ENCODE measurements at places on chromosomes 2 and 18. TPM values are rescaled to one million over a fixed set of nuclear protein-coding genes. Genes with fewer than 3 reads are reported as not detected.

DNA sequence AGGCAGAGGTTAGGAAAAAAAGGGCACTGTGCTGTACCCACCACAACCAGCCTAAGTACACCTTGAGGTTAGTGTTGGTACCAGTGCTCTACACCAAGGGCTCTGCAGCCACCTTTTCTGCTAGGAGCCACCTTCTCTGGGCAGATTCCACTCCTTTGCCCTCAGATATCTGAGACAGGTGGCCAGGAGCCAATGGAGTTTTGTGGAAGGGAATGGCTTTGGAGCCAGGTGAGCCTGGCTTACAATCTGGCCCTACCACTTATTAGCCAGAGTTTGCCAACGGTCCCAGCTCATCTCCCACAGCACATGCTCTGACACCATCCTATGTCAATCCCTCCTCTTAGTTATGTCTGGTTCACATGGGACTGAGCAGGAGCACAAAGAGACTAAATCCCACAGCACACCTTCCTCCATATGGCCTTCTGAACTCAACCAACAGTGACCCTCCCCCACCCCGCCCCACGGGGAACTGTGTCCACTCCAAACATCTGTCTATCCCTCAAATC, 77.5 kb downstream of the CLHC1 start:
- no peaks in the 10 kb centered on the region for H3K36me3 ChIP-seq
- DNase-seq, result no peak
- H3K4me1 ChIP-seq, result peaks cover 12% of the 10 kb centered on the region
- no peak overlapping the region for H3K27ac ChIP-seq
- no peak overlapping the region for H3K4me3 ChIP-seq

GRCh38 chr18:78915446-78916008, 64.1 kb upstream of the SALL3 start:
- no peaks in the 10 kb centered on the region for H3K36me3 ChIP-seq
- no peaks in the 10 kb centered on the region for H3K4me1 ChIP-seq
- H3K4me3 ChIP-seq, result no peak overlapping the region
- H3K27ac ChIP-seq, result no peak overlapping the region

DNA sequence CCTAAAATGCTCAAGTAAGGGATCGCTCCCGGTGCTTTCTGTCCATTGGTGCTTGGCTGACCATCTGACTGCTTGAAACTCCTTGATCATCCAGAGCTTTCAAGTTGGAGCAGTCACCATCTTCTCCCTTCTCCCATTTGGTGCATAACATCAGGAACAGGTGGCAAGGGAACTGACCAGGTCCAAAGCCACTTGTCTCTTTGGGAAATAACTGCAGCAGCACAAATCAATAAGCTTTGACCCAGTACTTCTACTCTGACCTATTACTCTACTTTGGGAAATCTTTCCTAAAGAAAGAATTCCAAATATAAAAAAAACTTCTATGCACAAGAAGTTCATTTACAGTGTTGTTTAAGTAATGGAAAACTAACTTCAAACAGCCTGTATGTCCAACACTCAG, 10.6 kb upstream of the MAT2A start:
- no peaks in the 10 kb centered on the region for H3K36me3 ChIP-seq
- peaks cover 3% of the 10 kb centered on the region for H3K27me3 ChIP-seq
- no peak overlapping the region for H3K4me3 ChIP-seq
- no peaks in the 10 kb centered on the region for H3K4me1 ChIP-seq

DNA sequence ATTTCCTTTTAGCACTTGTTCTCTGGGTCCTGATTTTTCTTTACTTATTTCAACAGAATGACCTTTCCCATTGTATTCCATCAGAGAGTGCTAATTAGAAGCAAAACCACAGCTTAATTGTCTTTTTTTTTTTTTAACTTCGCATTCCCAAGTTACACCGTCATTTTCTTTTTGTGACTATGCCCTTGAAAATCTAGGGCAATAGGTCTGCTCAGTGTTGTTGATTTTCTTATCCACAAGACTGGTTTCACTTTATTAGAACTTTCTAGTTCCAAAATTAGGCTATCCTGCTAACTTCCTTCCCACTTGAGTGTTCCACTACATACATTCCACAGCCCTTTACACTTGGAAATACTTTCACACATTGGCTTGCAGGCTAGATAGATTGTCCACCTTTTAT, 18.7 kb upstream of the ADAM17 start:
- no peak for DNase-seq
- H3K36me3 ChIP-seq, result peaks cover 2% of the 10 kb centered on the region
- H3K27ac ChIP-seq, result no peak overlapping the region

DNA sequence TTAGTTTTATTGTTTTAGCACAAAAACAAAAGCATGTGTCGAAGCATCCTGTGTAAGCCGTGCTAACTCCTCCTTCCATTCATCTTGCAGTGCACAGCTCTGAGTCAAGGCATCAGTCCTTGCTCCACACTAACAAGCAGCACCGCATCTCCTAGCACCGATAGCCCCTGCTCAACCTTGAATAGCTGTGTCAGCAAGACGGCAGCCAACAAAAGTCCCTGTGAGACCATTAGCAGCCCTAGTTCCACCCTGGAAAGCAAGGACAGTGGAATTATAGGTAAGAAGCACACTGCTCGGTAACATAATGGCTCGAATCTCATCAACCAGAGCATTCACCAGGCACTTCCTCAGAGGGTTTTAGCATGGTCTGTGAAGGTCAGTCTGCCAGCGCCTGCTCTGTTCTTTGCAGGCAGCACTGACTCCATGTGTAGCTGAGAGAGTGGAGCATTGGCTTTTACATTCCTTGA, 136.2 kb downstream of the WDSUB1 start:
- peaks cover 5% of the 10 kb centered on the region for H3K27me3 ChIP-seq
- no peaks in the 10 kb centered on the region for H3K36me3 ChIP-seq
- DNase-seq, result no peak
- H3K27ac ChIP-seq, result no peak overlapping the region
- no peak overlapping the region for H3K4me3 ChIP-seq
- no peaks in the 10 kb centered on the region for H3K4me1 ChIP-seq

KCTD1 gene
- total RNA-seq, result 3.2 TPM

DNA sequence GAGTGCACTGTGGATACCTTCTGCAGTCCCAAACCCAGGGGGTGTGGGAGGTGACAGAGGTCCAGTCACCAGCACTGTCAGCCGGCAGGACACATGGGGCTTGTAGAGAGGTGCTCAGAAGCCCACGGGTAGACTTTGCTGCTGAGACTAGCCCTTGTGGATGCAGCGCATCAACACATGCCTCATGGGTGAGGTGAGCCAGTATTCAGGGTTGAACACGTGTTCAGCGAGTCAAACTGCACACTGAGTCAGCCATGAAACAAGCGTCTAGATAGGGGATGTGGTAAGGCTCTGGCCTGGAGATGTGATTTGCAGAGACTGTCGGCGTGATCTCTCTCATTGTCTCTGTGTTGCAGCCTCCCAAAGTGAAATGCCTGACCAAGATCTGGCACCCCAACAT, 35.8 kb upstream of the SCLY start:
- peak; percentile 72 for DNase-seq
- H3K27ac ChIP-seq, result peak overlapping the region; percentile 5

AKAIN1 gene
- not detected for total RNA-seq

GRCh38 chr2:69382547-69382946, 4.5 kb downstream of the GFPT1 start:
- peaks cover 10% of the 10 kb centered on the region for H3K36me3 ChIP-seq
- DNase-seq, result no peak
- peak overlapping the region; percentile 13 for H3K27ac ChIP-seq
- no peaks in the 10 kb centered on the region for H3K27me3 ChIP-seq

GRCh38 chr2:48278590-48278989, 251.4 kb upstream of the STON1 start:
- H3K36me3 ChIP-seq, result peaks cover 15% of the 10 kb centered on the region
- H3K4me3 ChIP-seq, result no peak overlapping the region
- no peak for DNase-seq
- H3K4me1 ChIP-seq, result peaks cover 2% of the 10 kb centered on the region
- H3K27me3 ChIP-seq, result no peaks in the 10 kb centered on the region

SPEG gene
- 1.1 TPM for total RNA-seq

- H3K27me3 ChIP-seq, result no peaks in the 10 kb centered on the region
- no peak overlapping the region for H3K27ac ChIP-seq
- no peaks in the 10 kb centered on the region for H3K4me1 ChIP-seq
- no peak for DNase-seq
- H3K36me3 ChIP-seq, result no peaks in the 10 kb centered on the region
Measured at GRCh38 chr2:178874529-178875240, 67.5 kb upstream of the TTN start.

- H3K4me1 ChIP-seq, result peaks cover 33% of the 10 kb centered on the region
- DNase-seq, result no peak
- no peaks in the 10 kb centered on the region for H3K36me3 ChIP-seq
- H3K4me3 ChIP-seq, result no peak overlapping the region
Measured at GRCh38 chr18:58298251-58299134, 254.5 kb downstream of the NEDD4L start.

PIEZO2 gene
- not detected for total RNA-seq

DNA sequence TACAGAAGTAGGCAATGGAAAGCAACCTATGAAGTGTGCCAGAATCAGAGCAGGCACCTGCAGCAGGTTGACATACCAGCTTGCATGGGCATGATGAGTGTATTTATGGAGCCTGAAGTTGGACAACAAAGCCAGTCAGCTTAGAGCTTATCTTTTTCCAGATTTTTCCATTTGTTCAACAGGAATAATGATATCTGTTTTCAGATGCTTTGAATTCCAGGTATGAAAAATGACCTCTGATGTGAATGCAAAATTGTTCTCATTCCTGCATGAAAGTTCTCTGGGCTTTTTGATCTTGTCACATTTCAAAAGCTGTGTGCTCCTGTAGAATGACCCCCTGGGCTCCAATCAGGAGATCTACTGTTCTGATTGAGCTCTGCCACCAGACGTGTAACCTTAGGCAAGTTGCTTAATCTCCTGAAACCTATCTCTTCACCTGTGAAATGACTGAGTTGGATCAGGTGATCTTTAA, 38.2 kb upstream of the VIT start:
- no peak overlapping the region for H3K27ac ChIP-seq
- DNase-seq, result no peak
- no peak overlapping the region for H3K4me3 ChIP-seq
- no peaks in the 10 kb centered on the region for H3K36me3 ChIP-seq

TRAK2 gene
- 23.5 TPM for total RNA-seq

- no peak overlapping the region for H3K27ac ChIP-seq
- H3K4me3 ChIP-seq, result no peak overlapping the region
- no peak for DNase-seq
Measured at GRCh38 chr18:7303316-7304060, 72.6 kb downstream of the LRRC30 start.

DNA sequence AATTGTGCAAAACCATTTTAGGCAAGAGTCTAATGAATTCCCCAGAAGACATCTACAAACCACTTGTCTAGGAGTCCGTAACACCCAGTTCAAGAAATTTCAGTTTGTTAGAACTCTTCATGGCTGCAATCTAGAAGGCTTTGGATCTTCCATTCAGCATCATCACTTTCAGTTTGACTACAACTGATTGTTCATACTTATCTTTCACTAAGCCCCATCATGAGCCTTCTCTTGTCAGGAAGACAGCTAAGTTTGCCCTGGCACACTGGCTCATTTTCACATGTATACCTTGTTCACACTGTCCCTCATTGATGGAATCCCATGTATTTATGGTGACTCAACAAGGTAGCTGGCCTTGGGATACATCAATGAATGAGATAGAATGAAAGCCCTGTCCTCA, 898.4 kb upstream of the CELF4 start:
- H3K27me3 ChIP-seq, result no peaks in the 10 kb centered on the region
- H3K4me3 ChIP-seq, result no peak overlapping the region
- H3K4me1 ChIP-seq, result no peaks in the 10 kb centered on the region
- no peak for DNase-seq
- H3K36me3 ChIP-seq, result no peaks in the 10 kb centered on the region

DNA sequence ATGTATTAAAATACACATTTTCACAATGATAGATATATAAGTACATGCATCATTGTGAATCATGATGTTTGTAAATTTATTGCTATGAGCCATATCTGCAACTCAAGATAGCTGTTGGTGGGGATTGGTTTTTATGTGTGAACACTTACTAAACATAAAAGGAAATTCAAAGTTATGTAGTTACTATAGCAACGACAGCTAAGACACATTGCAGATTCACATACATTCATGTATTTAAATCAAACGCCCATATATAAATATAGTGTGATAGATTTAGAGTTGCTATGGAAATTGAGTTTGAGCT, 65.6 kb downstream of the MAPRE2 start:
- peaks cover 31% of the 10 kb centered on the region for H3K36me3 ChIP-seq
- peaks cover 43% of the 10 kb centered on the region for H3K4me1 ChIP-seq
- no peak overlapping the region for H3K27ac ChIP-seq
- DNase-seq, result no peak
- H3K4me3 ChIP-seq, result no peak overlapping the region
- H3K27me3 ChIP-seq, result no peaks in the 10 kb centered on the region

DNA sequence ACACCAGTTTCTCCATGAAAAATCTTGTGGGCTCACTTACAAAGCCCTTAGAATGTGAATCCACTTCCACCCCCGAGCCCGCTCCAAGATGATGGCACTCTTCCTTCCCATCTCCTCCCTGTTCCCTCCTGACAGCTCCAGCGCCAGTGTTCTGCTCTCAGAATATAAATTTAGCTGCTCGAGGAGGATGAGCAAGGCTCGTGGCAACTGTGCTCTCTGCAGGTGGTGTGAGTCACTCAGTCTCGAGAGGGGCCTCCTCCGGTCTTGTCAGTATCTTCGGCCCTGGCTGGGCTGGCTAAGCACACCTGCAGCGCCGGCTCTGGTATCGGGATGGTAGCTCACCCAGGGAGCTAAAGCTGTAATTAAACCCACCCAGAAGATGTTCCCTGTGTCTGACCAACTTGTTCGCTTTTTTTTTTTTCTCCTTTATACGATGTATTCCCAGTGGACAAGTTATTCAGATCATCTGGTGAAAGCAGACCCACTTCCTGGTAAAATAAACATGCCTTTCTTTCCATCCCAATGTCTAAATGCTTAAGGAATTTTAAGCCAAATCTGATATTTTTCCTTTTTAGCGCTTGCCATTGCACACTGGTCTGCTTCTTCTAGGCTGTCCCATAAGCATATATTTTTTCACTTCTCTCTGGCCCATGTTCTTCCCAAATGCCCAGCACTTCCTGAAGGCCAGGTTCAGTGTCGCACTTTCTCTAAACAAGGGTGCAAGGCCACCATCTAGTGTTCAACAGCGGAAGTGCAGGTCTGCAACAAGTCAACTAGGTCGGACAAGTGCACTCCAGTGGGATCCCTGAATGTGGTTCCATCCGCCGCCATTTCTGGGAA, 31.4 kb upstream of the YPEL5 start:
- H3K27ac ChIP-seq, result no peak overlapping the region
- peak; percentile 78 for DNase-seq
- H3K27me3 ChIP-seq, result peaks cover 2% of the 10 kb centered on the region
- H3K4me3 ChIP-seq, result no peak overlapping the region

Data from activated CD4-positive, alpha-beta memory T cell treated with anti-CD3 and anti-CD28 coated beads for 36 hours (primary cell).